Thyroid gland (tissue), 4 donors: ENCODE measurements at places on chromosomes 3 and 15. TPM values are rescaled to one million over a fixed set of nuclear protein-coding genes. Genes with fewer than 3 reads are reported as not detected.

GRCh38 chr15:79987569-79987955 is 16.6 kb upstream of the BCL2A1 start:
- no peaks in the 10 kb centered on the region for H3K27me3 ChIP-seq
- no peak overlapping the region for H3K4me3 ChIP-seq
- no peak for DNase-seq
- H3K27ac ChIP-seq: no peak overlapping the region
- no peaks in the 10 kb centered on the region for H3K36me3 ChIP-seq

GRCh38 chr3:154842536-154842935 is 237.6 kb upstream of the MME start:
- H3K4me1 ChIP-seq: no peaks in the 10 kb centered on the region
- no peak overlapping the region for H3K27ac ChIP-seq
- no peak for DNase-seq
- H3K36me3 ChIP-seq: no peaks in the 10 kb centered on the region
- no peak overlapping the region for H3K4me3 ChIP-seq
- H3K27me3 ChIP-seq: no peaks in the 10 kb centered on the region

DNA sequence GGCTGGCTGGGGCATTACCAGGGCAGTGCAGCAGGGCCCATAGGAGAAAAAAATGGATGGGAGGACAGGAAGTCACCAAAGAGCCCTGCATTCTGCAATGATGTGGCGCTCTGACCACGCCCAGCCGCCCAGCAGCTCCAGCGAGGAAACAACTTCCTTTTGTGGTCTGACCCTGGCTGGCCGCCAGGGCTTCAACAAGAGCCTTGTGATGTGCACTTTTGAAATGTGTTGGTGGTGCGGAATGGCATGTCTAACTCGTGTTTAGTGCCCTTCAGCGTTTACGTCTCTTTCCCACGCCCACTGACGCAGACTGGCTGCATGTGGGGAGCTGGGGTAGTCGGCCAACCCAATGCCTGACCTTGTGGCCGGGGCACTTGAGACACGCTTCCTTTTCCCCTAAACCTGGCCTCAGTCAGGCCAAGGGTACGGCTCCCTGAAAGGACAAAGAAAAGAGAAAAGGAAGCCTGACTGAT is 81.9 kb upstream of the CTNNB1 start:
- peak; percentile 93 for DNase-seq
- H3K36me3 ChIP-seq: no peaks in the 10 kb centered on the region
- peaks cover 8% of the 10 kb centered on the region for H3K4me1 ChIP-seq
- H3K27me3 ChIP-seq: no peaks in the 10 kb centered on the region
- peak overlapping the region; percentile 55 for H3K27ac ChIP-seq
- no peak overlapping the region for H3K4me3 ChIP-seq

GRCh38 chr3:183129243-183129642 is 29.9 kb upstream of the MCCC1 start:
- no peak for DNase-seq
- no peaks in the 10 kb centered on the region for H3K27me3 ChIP-seq
- no peaks in the 10 kb centered on the region for H3K36me3 ChIP-seq
- H3K27ac ChIP-seq: no peak overlapping the region
- H3K4me1 ChIP-seq: peaks cover 7% of the 10 kb centered on the region
- H3K4me3 ChIP-seq: no peak overlapping the region

- H3K27me3 ChIP-seq: no peaks in the 10 kb centered on the region
- no peak overlapping the region for H3K27ac ChIP-seq
- no peak for DNase-seq
- peaks cover 12% of the 10 kb centered on the region for H3K4me1 ChIP-seq
- no peaks in the 10 kb centered on the region for H3K36me3 ChIP-seq
- no peak overlapping the region for H3K4me3 ChIP-seq
Measured at GRCh38 chr3:72739531-72740466, 108.4 kb downstream of the SHQ1 start.

SLTM gene
- 166 TPM for total RNA-seq
